ENCODE measurements at places on chromosomes 12 and 14.

- no peak for DNase-seq
These were observed 597 bp upstream of the GLTP start for GRCh38 chr12:109880938-109881337.

DNA sequence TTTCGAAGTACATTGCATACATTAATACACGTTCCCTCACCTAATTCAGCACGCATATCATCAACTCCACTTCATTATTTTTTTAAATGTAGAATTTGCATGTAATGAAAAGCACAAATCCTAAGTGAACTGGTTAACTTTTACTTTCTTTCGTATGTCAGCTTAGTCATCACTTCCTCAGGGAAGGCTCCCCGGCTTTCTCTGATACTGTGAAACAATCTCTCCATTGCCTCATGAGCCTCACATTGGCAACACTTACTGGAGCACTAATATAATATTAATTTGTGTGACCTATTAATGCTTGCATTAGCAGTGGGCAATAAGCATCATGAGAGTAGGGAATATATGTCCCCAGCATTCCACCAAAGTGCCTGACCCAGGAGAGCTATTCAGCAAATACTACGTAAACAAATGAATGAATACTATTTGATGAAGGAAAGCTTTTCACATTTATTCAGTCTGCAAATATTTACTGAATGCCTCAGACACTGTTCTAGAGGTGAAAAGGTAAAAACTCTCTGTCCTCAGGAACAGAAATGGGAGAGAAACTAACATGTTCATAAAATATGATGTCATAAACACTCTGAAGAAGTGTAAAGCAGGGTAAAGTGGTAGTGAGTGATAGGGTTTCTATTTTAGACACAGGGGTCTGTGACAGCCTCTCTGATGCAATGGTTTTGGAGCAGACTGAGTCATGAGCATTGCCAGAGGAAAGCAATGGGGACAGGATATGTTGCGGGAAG, 327.5 kb upstream of the DIO2 start:
- DNase-seq = no peak

- DNase-seq = no peak
These were observed 56.5 kb downstream of the SLC38A1 start for GRCh38 chr12:46212108-46212982.

DNA sequence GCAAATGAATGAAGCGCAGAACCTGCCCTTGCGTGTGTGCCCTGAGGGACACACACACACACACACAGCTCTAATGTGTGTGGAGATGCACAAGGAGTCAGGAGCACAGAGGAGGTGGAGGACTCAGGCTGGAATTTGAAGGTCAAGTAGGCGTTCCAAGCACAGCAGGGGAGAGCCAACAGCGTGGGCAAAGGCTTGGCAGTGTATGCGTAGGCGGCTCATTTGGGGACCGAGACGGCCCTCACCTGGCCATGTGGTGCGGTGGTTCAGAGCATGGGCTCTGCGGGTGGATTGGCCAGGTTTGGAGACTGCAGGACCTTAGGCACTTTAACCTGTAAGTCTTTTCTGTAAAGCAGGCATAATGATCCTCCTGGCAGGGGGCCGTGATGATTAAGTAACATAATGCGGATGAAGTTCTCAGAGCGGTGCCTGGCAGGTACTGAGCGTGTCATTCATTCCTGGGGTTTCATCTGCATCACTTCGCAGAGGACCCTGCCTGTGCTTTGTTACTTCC, 69.5 kb upstream of the SLC24A4 start:
- DNase-seq = no peak

DNA sequence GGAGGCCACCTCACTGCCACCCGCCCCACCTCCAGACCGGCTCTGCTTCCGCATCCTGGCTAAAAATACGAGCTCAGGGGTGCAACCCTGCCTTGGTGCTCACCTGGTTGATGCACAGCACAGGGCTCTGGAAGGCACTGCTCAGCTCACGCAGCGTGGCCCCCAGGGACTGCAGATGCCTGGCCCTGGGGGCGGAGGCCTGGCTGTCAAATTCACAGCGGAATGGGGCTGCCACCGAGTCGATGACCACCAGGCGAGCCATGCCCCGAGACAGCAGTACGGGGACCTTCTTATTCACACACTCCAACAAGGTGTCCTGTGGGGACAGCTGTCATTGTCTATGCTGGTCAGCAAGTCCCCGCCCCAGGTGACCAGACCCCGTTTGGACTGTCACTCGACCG, 16.0 kb downstream of the XRCC3 start:
- no peak for DNase-seq

DNA sequence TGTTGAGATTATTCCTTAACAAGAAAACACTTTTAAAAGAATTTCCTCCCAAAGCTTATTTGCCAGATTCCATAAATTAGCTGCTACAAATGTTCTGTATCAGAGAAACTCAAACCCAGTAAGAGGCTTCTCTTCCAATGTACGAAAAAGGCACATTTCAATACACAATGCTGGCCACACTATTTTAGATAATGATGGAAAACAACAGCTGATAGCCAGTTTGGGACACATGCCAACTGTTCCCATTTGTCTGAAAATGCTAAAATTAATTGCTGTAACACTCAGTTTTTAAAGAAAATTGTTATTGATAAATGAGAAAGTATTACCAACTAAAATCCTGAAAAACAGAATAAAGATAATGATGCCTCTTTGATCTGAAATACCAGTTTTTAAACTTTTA, 4.4 kb downstream of the CFL2 start:
- DNase-seq = no peak

- DNase-seq = no peak
These were observed 25.9 kb downstream of the SLC25A47 start for GRCh38 chr14:100348784-100349685.

DNA sequence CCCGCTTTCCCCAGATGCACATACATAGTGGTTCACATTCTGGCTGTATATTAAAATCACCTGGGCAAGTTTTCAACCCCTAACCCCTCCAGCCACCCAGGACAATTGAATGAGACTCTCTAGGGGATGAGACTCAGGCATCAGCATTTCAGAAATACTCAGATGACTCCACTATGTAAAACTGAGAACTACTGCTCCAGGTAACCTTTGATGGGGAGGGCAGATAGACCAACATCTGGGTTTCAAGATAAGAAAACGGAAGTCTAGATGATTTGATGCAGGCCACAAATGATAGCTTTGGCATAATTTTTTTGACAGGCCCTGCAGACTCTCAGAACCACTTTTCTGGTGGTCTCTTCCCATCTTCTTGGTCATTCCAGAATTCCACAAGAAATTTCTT, 341.1 kb downstream of the EMP1 start:
- DNase-seq = no peak
